ENCODE measurements at places on chromosomes 3 and 15. TPM values are rescaled to one million over a fixed set of nuclear protein-coding genes. Genes with fewer than 3 reads are reported as not detected.

MAP2K5 gene
- total RNA-seq = 21.2 TPM

CCDC50 gene
- total RNA-seq = 53.9 TPM

PLCD1 gene
- total RNA-seq = 8.5 TPM

PIF1 gene
- 0.68 TPM for total RNA-seq

GRK7 gene
- not detected for total RNA-seq

APBA2 gene
- total RNA-seq = 0.21 TPM

GNAT1 gene
- not detected for total RNA-seq

USP13 gene
- 139 TPM for total RNA-seq

DNA sequence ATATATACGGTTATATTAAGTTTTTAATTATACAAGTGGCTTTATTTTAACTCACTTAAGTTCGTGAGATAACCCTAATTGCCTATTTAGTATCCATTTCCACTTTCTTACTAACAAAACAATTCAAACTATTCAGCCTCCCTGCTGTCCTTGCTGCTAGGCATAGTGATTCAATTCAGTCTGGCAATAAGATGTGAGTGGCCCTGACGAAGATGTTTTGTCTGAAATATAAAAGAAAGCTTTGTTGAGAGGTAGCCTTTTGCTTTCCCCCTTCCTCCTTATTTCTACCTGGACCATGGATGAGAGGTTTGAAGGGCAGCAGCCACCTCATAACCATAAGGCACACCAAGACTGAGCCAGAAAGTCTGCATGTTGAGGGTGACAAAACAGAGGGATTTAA, 89.3 kb upstream of the TRIM42 start:
- no peaks in the 10 kb centered on the region for H3K36me3 ChIP-seq
- H3K4me1 ChIP-seq = no peaks in the 10 kb centered on the region
- no peak for DNase-seq
- H3K27me3 ChIP-seq = peaks cover 6% of the 10 kb centered on the region
- H3K27ac ChIP-seq = no peak overlapping the region

DNA sequence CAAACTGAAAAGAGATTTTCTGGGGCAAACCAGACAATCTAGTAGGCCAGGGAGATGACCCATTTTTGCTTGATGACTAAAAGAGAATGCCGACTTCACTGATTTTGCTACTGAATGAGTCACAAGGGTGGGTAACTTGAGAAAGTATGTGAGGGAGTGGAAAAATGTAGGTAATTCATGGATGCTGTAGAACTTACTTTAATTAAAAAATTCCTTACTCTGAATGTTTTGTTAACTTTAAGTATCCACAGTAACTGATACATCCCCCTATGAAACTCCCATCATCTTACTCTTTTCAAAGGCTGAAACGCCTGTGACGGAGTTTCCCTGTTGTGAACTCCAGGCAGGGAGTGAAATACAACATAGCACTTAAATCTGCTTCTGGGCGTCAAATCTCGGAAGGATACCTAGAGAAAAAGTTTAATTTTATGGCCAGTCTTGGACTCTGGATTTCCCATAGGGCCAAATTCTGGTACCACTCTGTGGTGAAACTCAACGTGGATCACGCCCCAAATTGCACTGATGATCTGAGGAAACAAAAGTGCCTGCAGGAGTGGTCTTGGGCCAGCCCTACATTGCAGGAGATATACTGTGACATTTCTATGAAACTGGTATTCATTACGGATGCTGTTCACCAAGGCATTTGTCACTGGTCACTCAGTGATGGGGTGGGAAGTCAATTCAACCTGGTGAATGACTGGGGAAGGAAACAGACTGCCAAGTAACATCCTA, 24.0 kb downstream of the GOLIM4 start:
- H3K4me1 ChIP-seq = peaks cover 42% of the 10 kb centered on the region
- no peak overlapping the region for H3K4me3 ChIP-seq
- no peaks in the 10 kb centered on the region for H3K27me3 ChIP-seq
- DNase-seq = no peak
- H3K36me3 ChIP-seq = no peaks in the 10 kb centered on the region
- no peak overlapping the region for H3K27ac ChIP-seq

- DNase-seq = no peak
- H3K27ac ChIP-seq = no peak overlapping the region
- H3K27me3 ChIP-seq = no peaks in the 10 kb centered on the region
- H3K4me1 ChIP-seq = no peaks in the 10 kb centered on the region
Measured at GRCh38 chr15:72248514-72248913, 17.5 kb upstream of the PKM start.

- peaks cover 57% of the 10 kb centered on the region for H3K4me1 ChIP-seq
- H3K27ac ChIP-seq = no peak overlapping the region
- no peaks in the 10 kb centered on the region for H3K27me3 ChIP-seq
- H3K4me3 ChIP-seq = no peak overlapping the region
- no peak for DNase-seq
Measured at GRCh38 chr3:126472277-126473006, 3.2 kb downstream of the ZXDC start.

- H3K36me3 ChIP-seq = no peaks in the 10 kb centered on the region
- DNase-seq = no peak
- H3K4me3 ChIP-seq = no peak overlapping the region
Measured at GRCh38 chr3:27756877-27757276, 34.8 kb upstream of the EOMES start.

DNA sequence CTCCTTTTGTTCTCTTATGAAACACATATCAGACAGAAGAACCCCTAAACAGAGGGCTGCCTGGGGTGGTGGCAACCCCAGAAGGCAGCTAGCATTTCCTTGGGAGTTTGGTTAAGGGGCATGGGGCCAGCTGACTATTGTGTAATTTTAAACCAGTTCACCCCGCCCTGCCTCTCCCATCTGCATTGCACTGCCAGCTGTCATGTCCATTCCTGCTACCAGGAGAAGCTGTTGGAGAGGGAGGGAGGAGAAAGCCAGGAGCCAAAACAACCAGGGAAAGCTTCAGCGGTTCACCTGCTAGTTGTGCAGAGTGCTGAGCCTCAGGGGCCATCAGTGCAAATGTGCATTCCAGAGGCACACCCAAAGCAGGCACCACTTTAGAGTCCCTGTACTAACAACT, 47.6 kb upstream of the ATP1B3 start:
- H3K27ac ChIP-seq = no peak overlapping the region
- DNase-seq = peak; percentile 32

GRCh38 chr15:43511012-43511885, 6.2 kb upstream of the MAP1A start:
- no peaks in the 10 kb centered on the region for H3K27me3 ChIP-seq
- DNase-seq = no peak
- peak overlapping the region; percentile 63 for H3K4me3 ChIP-seq
- H3K27ac ChIP-seq = no peak overlapping the region
- H3K4me1 ChIP-seq = peaks cover 16% of the 10 kb centered on the region

DNA sequence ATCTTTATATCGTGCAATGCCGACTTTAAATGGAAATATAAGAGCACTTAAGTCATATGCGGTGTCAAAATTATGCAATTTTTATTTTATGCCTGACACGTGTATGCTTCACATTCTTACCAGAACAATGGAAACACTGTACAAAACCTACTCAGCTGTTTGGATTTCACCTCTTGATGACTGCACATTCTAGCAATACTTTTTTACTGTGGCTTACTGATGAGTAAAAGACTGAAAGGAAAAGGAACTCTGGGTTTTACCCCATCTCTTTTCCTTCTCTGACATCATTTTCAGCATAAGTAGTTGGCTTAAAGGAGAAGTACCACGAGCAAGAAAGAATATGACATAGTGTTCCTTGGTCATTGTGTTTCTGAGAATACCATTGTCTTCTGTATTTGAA, 142.8 kb downstream of the POLR2M start:
- H3K4me1 ChIP-seq = no peaks in the 10 kb centered on the region
- no peaks in the 10 kb centered on the region for H3K36me3 ChIP-seq

GRCh38 chr3:141421186-141421585, 52.9 kb downstream of the ZBTB38 start:
- H3K36me3 ChIP-seq = peaks cover 51% of the 10 kb centered on the region
- H3K4me3 ChIP-seq = no peak overlapping the region
- no peaks in the 10 kb centered on the region for H3K27me3 ChIP-seq
- no peak for DNase-seq
- peaks cover 93% of the 10 kb centered on the region for H3K4me1 ChIP-seq

DNA sequence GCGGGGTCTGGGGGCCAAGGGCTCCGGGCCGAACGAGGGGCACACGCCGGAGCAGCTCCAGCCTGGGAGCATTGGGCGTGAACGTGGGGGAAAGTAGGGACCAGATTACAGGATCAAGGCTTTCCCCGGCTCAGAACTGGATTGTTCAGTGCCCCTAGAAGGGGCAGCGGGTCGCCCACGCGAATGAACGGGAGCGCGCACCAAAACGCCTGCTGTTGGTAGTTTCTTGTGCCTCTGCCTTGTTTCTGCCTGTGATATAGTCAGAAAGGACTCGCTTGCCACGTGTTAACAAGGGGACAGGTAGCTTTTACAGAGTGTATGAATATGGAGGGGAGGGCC, 1.1 kb downstream of the CASR start:
- no peaks in the 10 kb centered on the region for H3K36me3 ChIP-seq
- peak overlapping the region; percentile 34 for H3K4me3 ChIP-seq
- H3K27ac ChIP-seq = no peak overlapping the region

- H3K27me3 ChIP-seq = peaks cover 58% of the 10 kb centered on the region
- peak; percentile 15 for DNase-seq
- H3K27ac ChIP-seq = no peak overlapping the region
- H3K4me3 ChIP-seq = peak overlapping the region; percentile 54
Measured at GRCh38 chr3:43894176-43895049, 203.7 kb downstream of the ABHD5 start.

- no peaks in the 10 kb centered on the region for H3K27me3 ChIP-seq
- H3K4me1 ChIP-seq = no peaks in the 10 kb centered on the region
Measured at GRCh38 chr3:122265957-122266356, 59.1 kb upstream of the CSTA start.

- H3K27ac ChIP-seq = no peak overlapping the region
- no peak overlapping the region for H3K4me3 ChIP-seq
- DNase-seq = no peak
- H3K4me1 ChIP-seq = no peaks in the 10 kb centered on the region
- no peaks in the 10 kb centered on the region for H3K36me3 ChIP-seq
- peaks cover 56% of the 10 kb centered on the region for H3K27me3 ChIP-seq
Measured at GRCh38 chr15:65963911-65964482, 94.7 kb downstream of the RAB11A start.

DNA sequence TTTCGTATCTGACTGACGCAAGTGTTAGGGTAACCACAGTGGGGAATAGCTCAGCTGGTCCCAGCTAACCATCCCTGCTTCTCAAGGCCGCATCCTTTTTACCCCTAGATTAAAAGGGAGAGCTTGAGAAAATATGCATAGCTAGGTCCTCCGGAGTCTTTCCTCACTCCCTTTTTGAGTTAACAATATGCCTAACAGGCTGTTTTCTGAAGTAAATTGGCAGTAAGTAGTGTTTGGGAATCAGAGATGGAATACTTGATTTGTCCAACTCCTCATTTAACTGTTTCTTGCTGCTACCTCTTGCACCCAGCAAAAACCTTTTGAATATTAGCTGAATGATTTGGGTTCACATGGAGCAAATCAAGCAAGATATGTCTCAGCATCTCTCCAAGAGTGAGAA, 326.1 kb downstream of the LPP start:
- H3K27me3 ChIP-seq = no peaks in the 10 kb centered on the region
- no peak overlapping the region for H3K27ac ChIP-seq
- no peak overlapping the region for H3K4me3 ChIP-seq
- peaks cover 10% of the 10 kb centered on the region for H3K4me1 ChIP-seq

DNA sequence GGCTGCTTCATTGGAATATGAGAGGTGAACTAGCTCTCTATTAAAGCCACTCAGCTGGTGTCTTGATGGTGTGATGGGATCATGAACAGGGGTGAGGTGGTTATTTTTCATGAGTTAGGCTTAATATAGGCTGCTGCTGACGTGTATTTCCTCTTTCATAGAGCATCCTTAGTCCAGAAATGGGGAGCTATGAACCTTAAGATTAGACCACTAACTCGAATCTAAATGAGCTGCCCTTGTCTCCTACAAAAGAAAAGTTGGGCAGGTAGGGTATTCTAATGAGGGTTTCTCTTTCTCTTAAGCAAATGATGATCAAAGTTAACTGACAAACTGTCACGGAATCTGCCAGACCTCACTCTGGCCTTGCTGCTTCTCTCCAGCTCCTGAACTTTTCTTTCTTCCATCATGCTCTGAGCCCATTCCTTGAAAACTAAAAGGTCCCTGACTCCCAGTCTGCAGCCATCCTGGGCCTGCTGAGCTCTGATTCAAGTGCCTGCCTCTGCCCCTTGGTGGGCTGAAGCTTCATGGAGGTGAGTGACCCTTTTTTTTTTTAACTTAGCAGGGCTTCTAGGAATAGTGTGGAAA, at the start of gene TRIM69:
Gene TRIM69 (plus strand): TSS at position 348 of the 585 bp plus-strand sequence. CDS start 177 bp downstream, at position 525.
- H3K27me3 ChIP-seq = no peaks in the 10 kb centered on the region
- no peak within 1 kb of the TSS for H3K4me3 ChIP-seq
- peaks cover 13% of the 10 kb centered on the region for H3K36me3 ChIP-seq
- H3K4me1 ChIP-seq = peaks cover 33% of the 10 kb centered on the region

DNA sequence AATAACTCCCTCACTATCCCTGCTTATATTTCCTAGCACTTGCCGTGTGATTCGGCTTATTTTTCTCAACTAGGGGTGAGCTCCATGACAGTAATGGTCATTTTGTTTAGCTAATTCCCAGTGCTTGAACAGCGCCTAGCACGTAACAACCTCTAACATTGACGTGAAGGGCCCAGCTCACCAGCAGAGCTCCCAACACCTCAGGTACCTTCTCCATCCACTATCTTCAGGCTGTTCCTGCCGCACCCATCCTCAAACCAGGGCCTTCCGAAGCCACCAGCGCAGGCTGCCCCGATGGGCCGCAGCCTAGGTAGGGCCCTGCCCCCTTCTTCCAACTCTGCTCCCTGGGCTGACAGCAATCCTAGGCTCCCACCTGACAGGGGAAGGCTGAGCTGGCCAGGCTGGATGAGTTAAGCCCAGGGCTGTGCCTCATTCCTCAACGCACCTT, 751 bp upstream of the RPS17 start:
- peak overlapping the region; percentile 78 for H3K27ac ChIP-seq
- no peaks in the 10 kb centered on the region for H3K27me3 ChIP-seq
- H3K4me3 ChIP-seq = peak overlapping the region; percentile 82
- peaks cover 43% of the 10 kb centered on the region for H3K4me1 ChIP-seq

- H3K4me3 ChIP-seq = no peak overlapping the region
- no peaks in the 10 kb centered on the region for H3K36me3 ChIP-seq
Measured at GRCh38 chr3:181716966-181717365, 5.2 kb downstream of the SOX2 start.

GRCh38 chr15:60936186-60936585, 292.9 kb downstream of the RORA start:
- peaks cover 3% of the 10 kb centered on the region for H3K4me1 ChIP-seq

GRCh38 chr3:155912090-155912489, 41.6 kb downstream of the GMPS start:
- H3K4me1 ChIP-seq = peaks cover 5% of the 10 kb centered on the region
- H3K4me3 ChIP-seq = no peak overlapping the region
- no peaks in the 10 kb centered on the region for H3K27me3 ChIP-seq
- no peak for DNase-seq
- H3K36me3 ChIP-seq = peaks cover 99% of the 10 kb centered on the region

DNA sequence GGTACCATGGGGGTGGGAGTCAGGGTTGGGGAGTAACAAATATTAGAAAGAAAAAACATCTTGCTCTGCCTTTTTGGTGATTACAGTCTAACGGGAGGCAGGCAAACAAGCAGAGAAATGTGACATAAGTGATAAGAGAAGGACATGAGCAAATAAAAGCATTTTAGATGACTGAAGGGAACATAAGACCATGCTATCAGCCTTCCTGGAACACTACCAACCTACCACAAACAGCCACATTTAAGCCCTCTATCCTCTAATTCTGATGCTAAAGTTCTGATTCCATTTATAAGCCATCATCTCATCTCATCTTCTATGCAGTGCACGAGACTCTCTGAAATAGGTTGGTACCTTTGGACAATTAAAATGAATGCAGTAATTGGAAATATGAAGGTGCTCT, 243.4 kb upstream of the P2RY1 start:
- H3K4me3 ChIP-seq = no peak overlapping the region
- no peak overlapping the region for H3K27ac ChIP-seq
- H3K4me1 ChIP-seq = peaks cover 5% of the 10 kb centered on the region
- H3K36me3 ChIP-seq = no peaks in the 10 kb centered on the region
- DNase-seq = no peak

All from heart right ventricle (tissue), 16 donors.